Fibroblast of skin of scalp (primary cell): ENCODE measurements at places on chromosomes 7 and 10.

DNA sequence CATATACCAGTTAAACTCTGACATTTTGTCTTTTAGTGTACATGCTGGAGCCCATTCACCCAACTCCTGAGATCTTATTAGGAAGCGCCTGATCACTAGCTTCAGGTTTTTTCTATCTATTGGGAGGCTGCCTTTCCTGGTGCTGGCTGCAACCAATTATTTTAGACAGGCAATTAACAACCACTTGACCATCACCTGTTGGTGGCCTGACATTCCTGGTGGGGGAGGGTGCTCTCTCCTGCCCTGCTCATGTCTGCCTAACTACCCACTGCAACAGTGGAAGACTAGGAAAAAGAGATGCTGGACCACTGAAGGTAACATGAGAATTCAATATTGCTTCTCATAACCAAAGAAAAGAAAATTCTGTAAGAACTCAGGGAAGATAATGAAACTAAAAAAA lies 190.3 kb upstream of the GRM3 start:
- DNase-seq = no peak

DNA sequence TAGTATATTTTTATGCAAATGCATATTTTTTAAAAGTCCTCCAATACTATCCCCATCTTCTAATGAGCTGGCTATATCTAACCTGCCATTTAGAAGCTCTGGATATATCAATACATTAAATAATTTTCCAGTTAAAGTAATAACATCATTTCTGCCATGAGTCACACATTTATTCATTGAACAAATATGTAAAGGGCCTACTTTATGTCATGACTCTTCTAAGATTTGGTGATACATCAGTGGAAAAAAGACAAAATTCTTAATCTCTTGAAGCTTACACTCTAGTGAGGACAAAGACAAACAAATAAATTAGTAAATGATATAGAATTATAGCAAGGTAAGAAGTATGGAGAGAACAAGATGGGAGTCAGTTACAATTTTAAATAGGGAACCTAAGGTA lies 716.8 kb upstream of the LRRTM3 start:
- DNase-seq = peak; percentile 15

GRCh38 chr10:15035385-15036301 lies 8.1 kb upstream of the OLAH start:
- peak; percentile 65 for DNase-seq

DNA sequence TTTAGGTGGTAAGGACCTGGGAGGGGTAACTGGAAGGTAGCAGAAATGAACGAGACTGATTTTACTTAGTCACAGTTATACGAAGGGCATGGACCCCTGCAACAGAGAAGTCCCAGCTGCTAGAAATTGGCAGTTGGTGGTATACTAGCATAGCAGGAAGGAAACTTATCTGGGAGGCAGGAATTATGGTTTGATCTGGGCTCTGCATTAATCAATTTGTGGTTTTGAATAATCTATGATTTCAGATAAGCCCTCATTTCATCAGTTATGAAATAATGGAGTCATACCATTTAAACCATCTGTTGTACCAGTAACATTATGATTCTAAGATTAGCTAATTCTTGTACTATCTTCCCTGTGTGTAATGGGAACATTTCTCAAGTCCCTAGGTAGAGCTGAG lies 54.0 kb upstream of the TMEM229A start:
- no peak for DNase-seq

- DNase-seq = no peak
These were observed 6.0 kb upstream of the MNX1 start for GRCh38 chr7:157016352-157017041.

- no peak for DNase-seq
These were observed 479.1 kb upstream of the FOXK1 start for GRCh38 chr7:4202954-4203353.

DNA sequence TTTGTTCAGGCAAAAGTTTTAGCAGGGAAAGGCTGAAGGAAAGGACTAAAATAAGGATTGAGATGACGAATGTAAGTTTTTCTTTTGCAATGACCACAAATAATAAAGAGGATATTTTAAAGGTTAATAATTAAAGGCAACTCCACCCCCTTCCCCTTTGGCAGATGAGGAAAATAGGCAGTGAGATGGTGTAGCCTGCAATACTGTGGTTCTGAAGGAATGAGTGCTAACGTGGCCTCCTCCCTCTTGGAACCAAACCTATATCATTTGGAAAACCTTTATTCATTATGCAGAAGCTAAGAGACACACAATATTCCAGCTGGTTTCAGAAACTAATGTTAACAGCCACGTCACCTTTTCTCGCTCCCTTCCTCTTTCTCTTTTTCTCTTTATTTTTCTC lies 70.9 kb upstream of the COL1A2 start:
- no peak for DNase-seq

GRCh38 chr7:1509226-1509625 lies 5.0 kb upstream of the INTS1 start:
- DNase-seq = no peak

GRCh38 chr7:133164498-133164897 lies 82.6 kb upstream of the CHCHD3 start:
- DNase-seq = no peak

GRCh38 chr10:30384701-30385201 lies 35.7 kb upstream of the MTPAP start:
- peak; percentile 53 for DNase-seq

DNA sequence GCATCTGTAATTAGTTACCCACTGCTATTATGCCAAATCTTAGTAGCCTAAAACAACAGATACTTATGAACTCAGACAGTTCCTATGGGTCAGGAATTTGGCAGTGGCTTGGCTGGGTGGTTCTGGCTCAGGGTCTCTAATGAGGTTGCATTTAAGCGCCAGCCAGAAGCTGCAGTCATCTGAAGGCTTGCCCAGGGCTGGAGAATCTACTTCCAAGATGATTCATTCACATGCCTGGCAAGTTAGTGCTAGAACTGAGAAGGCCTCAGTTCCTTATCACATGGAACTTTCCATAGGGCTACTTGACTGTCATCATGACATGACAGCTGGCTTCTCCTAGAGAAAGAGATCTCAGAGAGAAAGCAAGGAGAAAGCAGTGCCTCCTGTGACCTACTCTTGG lies 121.3 kb downstream of the AVL9 start:
- DNase-seq = peak; percentile 80

DNA sequence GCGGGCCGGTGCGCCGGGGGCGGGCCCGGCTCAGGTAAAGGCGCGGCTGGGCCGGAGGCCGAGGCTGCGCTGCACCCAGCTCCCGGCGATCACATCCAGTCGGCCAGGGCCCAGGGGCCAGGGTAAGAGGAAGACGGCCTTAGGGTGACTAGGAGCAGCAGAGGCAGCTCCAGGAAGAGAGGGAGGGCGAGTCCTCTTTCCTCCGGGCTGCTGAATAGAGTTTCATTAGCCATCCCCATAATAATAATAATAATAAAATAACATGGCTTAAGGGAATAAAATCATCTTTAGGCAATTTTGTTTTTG lies 44.8 kb upstream of the CDK1 start:
- DNase-seq = no peak

DNA sequence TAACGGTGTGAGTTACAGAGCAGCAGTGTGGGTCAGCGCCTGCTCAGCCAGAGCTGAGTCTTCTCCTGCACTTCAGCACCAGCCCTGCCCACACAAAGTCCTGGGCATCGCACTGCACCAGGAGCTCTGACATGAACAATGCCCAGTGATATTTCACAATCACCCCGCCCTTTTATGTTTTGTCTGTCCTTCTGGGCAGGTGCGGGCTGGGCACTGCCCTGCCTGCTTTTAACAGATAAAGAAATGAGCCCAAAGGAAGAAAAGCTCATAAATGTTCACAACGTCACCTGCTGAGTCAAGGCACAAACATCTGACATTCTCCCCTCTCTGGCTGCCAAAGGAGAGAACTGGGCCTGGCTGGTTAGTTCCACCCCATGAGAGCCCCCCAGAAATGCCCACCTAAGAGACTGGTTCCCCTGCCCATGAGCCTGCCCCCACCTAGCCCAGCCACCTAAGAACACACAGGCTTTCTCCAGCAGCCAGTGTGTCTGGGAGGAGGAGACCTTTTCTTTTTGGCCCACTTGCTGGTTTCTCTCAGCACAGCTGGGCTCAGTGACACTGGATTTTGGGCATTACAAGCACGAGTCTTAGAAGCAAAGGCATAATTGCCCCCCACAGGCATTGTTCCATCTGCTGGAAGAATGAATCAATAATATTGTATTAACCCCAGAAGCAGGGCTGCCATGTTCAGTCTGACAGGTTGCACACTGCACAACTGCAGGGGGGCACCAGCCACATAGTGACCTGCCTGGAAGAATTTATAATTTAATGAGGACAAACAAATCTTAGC lies 22.3 kb downstream of the CALML3 start:
- no peak for DNase-seq

GRCh38 chr7:154438571-154439367 lies 386.6 kb downstream of the DPP6 start:
- no peak for DNase-seq

GRCh38 chr7:33869176-33869575 lies 36.2 kb upstream of the BMPER start:
- no peak for DNase-seq

DNA sequence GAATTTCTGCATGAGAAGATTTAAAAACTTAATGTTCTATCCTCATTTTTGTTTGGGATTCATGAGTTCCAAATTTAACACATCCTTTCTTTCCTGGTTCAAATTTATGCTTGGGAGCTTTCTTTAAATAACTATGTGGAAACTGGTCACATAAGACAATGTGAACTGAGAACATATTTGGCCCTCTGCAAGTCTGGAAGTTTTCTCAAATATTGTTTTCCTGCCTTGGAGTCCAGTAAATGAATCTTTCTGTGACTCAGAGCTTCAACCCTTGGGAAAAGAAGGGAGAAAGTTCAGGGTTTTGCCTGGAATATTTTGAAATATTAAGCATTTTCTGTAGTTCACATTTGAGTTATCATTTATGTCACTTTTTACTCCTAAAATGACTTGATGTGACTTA lies 559.0 kb upstream of the NRP1 start:
- peak; percentile 38 for DNase-seq

DNA sequence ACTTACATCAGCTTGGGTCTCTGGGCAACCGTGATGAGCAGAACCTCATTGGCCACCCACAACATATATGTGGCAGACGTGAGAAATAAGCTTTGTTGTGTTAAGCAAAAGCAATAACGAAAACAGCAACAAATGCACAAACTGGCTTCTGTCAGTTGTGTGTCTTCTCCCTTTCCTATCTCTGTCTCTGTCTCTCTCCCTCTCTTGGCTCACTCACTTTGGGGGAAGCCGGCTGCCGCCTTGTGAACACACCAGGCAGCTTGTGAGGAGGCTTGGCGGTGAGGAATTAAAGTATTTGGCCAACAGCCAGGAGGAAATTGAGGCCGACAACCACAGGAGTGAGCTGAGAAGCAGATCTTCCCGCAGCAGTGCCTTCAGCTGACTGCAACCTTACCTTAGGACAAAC lies 21.9 kb upstream of the CDCA7L start:
- peak; percentile 48 for DNase-seq

GRCh38 chr7:50665403-50666123 lies 100.4 kb upstream of the DDC start:
- DNase-seq = peak; percentile 60

- DNase-seq = no peak
These were observed 528.7 kb upstream of the IGFBP3 start for GRCh38 chr7:46449743-46450142.

DNA sequence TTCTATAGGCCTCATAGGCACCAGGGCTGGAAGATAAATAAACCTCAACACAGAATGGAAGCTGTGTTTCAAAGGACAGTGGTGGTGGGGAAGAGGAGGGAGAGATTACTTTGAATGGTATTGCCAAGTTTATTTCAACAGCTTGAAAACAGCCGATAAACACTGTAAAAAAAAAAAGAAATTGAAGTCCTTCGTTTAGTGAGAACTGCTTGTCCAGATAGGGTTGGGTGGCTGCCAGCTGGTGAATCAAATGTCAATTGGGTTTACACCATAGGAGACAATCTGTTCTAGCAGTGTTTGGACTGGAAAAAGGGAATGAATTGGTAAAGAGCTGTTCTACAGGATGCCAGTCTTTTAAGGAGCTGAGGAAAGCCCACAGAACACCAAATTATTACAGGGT lies 254.8 kb downstream of the PHF14 start:
- DNase-seq = peak; percentile 31

GRCh38 chr10:122931088-122931906 lies 20.9 kb downstream of the FAM24A start:
- no peak for DNase-seq

DNA sequence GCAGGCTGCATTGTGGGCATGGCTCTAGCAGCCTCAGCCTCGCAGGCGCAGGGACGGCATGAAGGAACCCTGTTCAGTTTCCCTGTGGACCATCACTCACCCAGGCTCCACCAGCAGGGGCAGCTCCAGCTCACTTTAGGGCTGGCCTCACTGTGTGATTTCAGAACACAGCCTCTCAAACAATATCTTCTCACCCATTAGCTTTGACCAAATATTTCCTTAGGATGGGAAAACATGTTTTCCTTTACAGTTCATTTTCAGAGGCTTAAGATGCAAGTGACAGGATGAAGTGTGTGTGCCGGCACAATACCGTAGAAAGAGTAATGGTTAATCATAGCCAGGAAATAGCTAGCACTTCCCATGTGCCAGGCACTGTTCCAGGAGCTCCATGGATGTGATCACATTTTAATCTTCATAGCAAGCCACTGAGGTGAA lies 58.2 kb downstream of the LANCL2 start:
- peak; percentile 46 for DNase-seq

DNA sequence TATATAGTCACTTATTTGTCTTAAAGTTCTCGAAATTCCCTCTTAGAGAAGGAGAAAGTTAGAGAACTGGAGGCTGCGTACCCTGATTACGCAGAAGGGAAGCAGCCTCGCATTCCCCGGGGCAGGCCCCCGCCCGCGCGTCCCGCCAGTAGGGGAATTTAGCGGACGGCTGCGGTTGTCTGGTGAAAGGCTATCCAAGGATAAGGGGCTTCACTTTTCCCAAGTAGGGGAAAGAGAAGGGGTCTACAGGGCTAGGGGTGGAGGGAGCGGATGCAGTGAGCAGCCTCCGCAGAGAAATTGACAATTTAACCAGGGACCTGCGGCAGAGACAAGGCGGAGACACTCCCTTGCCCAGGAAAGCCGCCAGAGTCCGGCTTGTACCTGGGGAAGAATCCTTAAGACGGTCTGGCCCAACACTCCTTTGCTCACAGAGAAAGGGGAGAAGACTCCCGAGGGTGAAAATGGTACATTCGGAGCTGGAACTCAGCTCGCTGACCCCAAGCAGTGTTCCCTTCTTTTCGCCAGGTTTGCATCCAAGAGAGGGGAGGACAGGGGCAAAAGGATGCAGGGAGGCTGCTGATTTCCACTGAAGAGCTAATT lies 994 bp upstream of the MAGI2 start:
- peak; percentile 50 for DNase-seq

- no peak for DNase-seq
These were observed 402 bp downstream of the MAFK start for GRCh38 chr7:1530946-1531262.

GRCh38 chr10:96646751-96647166 lies 59.9 kb upstream of the TM9SF3 start:
- no peak for DNase-seq

- peak; percentile 62 for DNase-seq
These were observed 552.1 kb downstream of the TFEC start for GRCh38 chr7:115478426-115478825.
